ENCODE measurements at places on chromosomes 5 and 9. TPM values are rescaled to one million over a fixed set of nuclear protein-coding genes. Genes with fewer than 3 reads are reported as not detected.
A peak's percentile ranks its signal among the peaks of the same experiment; 100 is the strongest.

GRCh38 chr9:6564360-6564759 is 81.2 kb downstream of the GLDC start:
- DNase-seq = no peak

- DNase-seq = peak; percentile 12
Measured at GRCh38 chr9:15572200-15572770, 19.4 kb downstream of the CCDC171 start.

GRCh38 chr5:169634606-169635005 is 2.5 kb upstream of the DOCK2 start:
- DNase-seq = no peak

DNA sequence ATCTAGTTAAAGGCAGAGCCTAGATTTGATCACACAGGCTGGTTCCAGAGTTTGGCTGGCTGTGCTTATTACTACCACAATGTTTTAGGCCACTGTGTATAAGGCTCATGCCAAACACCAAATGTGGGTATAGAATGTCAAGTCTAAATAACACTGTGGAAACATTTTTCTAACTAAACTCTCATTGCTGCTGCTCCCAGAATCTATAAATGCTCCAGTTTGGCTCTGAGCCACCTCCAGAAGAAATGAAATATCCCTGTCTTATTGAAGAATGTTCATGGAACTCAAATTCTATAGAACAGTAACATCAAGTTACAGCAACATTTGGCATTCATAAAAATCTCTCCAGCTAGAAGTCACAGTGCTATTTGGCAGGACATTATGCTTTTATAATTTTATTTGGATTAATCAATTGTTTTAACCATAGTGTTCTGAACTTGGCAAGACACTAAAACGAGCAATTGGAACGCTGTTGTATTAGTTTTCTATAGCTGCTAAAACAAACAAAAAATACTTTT is 178.1 kb upstream of the COX7C start:
- DNase-seq = no peak

DNA sequence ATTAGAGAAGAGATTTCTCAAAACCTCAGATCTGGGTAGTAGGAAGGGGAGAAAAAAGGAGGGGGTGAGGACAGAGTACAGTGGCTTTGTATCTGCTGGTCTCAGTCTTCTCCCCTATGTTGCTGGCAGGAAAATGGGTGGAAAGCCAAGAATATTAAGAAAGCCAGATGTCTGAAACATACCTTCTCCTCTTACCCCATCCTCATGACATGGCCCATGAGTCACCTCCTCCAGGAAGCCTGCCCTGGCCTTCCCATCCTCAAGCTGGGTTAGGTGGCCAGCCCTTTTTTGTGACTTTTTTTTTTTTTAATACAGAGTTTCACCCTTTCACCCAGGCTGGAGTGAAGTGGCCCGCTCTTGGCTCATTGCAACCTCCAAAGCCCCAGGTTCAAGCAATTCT is 61.8 kb downstream of the ABCA1 start:
- no peak for DNase-seq

DNA sequence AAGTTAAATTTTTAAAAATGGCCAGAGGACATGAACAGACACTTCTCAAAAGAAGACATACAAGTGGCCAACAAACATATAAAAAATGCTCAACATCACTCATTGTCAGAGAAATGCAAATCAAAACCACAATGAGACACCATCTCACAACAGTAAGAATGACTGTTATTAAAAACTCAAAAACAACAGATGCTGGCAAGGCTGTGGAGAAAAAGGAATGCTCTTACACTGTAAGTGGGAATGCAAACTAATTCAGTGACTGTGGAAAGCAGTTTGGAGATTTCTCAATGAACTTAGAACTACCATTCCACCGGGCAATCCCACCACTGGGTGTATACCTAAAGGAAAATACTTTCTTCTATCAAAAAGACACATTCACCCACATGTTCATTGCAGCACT is 168.5 kb upstream of the PIK3R1 start:
- no peak for DNase-seq

- DNase-seq = peak; percentile 57
Measured at GRCh38 chr5:115695310-115695880, 69.6 kb upstream of the TMED7 start.

DNA sequence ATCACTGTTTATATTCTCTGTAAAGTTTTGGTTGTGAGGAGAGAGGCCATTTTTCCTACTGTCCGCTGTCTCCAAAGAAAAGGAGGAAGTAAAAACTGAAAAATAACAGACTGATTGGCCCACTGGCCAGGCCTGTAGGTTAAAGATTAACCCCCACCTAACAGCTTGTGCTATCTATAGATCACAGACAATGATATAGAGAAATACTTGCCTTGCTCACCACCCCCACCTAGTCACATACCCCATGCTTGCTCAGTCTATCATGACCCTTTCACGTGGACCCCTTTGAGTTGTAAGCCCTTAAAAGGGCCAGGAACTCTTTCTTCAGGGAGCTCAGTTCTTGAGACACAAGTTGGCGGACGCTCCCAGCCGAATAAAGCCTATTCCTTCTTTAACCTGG is 357.4 kb downstream of the PRDM9 start:
- no peak for DNase-seq

DNA sequence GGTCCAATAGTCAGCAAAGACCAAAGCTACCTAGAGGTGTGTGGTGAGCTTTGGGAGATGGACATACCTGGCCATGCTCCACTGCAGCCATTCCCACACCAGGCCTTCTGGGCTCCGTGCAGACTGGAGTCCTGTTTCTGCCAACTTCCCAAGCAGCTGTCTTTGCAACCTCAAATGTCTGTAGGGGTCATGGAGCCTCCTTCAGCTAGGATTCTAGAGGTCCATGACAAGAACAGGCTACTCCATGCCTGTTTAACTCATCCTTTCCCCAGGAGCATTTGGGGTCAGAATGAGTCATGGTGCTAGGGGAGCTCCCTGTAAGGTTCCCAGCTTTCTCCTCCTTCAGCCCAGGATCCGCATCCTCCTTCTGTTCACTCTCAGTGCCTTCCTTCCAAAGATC is 17.1 kb downstream of the VPS13A start:
- DNase-seq = no peak

DNA sequence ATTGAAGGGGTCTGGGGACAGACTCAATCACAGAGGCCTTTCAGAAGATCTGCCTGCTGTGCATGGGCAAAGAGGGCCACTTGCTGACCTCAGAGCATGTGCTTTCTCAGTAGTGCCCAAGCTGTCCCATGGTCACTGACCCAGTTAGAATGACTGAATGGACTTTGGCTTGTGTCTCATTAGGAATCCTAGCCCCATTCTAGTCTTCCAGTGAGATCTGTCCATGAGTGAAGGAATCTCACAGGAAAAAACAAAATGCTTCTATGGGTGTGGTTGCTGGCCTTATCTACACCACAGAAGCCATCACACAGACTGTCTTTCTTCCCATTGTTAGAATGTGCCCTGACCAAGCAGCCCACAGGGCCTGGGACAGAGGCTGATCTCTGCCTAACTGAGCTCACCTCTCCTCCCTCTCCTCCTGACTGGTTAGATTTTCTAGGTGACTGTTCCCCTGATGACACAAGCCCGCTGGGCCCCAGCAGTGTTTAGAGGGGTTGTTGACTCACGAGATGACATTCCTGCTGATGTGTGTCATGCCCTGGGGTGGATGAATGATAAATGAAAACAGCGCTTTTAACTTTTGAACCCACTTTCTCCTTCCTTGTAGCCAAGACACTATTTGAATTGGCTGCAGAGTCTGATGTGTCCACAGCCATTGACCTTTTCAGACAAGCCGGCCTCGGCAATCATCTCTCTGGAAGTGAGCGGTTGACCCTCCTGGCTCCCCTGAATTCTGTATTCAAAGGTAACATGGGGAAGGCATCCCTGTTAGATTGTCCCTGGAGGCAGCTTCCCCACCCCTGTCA is 24.8 kb downstream of the TGFBI start:
- no peak for DNase-seq

DNA sequence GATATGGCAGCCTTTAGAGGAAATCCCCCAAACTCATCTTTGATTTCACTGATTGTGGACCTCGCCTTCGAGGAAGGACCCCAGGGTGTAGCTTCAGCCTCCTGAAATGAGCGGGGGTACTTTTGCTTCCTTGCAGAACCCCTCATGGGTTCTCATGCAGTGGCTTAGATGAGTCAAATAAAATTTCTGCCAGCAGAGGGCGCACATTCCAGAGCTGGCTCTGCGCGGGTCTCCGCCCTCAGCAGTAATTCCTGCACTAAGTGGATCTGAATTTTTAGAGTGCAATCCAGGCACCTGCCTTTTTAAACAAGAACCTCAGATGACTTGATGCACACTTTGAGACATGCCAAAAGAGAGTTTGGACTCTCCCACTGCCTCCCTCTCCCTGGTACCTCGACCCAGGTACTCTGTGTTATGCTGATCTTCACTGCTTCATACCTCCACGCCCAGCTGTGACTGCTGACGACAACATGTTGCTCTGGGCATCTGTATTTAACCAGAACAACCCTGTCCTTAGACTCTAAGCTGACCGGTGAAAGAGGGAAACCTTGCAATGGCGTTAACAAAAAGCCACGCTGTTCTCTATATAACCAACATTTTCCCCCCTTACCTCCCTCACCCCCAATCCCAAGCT is 7.3 kb downstream of the EGFLAM start:
- DNase-seq = no peak

- DNase-seq = no peak
Measured at GRCh38 chr5:139378941-139379361, 4.1 kb downstream of the SLC23A1 start.

- no peak for DNase-seq
Measured at GRCh38 chr9:19173598-19174125, 46.4 kb upstream of the PLIN2 start.

GRCh38 chr9:16278326-16278999 is 592.0 kb downstream of the BNC2 start:
- DNase-seq = peak; percentile 38

GRCh38 chr9:104987743-104988142 is 59.8 kb upstream of the ABCA1 start:
- DNase-seq = no peak

- DNase-seq = no peak
Measured at GRCh38 chr9:104944356-104944755, 16.4 kb upstream of the ABCA1 start.

DNA sequence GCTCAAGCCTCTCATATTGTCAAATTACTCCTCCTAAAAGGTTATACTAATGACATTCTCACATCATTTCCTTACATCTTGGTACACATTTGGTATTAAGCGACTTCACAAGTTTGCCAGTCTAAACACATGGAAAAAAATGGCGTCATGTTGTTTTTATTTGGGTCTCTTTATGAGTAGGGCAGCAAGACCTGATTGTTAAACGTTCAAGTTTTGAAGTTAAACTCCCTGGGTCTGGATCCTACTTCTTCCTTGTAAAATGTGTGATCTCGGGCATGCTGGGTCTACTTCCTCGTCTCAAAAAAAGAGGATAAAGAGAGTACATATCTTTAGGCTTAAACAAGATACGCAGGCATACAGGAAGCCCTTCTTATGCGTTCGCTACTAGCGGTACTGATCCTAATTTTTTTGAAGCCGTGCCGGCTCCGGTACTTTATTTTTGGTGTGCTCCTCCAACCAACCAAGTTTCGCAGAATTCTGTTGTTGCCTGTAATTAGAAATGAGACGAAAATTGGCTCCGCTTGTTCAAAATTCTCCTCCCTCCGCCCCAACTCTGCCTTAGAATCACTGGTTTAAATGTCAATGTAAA is 596 bp upstream of the CDC37L1 start:
- peak; percentile 72 for DNase-seq

DNA sequence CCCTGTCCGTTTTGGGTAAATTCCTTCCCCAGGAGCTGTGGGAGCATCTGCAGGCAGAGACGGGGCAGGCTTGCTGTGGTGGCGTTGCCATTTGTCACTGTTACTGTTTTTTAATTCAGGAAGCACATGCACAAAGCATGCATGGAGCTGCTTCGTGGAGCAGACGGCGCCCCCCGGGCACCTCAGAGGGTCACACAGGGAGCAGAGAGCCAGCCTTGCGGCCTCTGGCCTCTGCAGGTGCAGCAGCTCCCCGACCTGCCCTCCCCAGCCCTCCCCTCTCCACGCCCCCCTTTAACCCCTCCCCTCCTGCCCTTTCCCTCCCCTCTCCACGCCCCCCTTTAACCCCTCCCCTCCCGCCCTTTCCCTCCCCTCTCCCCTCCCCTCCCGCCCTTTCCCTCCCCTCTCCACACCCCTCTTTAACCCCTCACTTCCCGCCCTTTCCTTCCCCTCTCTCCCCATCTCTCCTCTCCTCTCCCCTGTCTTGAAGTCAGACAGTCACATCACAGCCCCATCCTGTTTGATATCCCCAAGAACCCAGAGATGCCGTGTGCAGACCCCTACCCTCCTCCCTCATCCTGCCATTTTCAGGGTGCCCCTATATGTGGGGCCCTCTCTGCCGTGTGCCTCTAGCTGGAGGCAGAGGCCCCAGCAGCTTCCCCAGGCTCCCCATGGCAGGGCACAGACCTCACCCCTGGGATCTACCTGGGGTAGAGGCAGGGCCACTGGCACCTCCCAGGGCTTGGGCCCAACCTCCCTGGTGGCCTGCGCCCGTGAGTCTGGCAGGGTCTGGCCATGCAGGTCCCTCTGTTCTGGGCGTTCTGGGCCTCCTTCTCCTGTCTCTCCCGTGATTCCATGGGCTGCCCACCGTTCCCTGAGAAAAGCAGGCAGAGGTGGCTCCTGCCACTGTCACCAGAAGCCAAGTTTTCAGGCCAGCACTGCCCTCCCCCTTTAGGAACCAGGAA is 29.6 kb upstream of the UBAC1 start:
- DNase-seq = no peak

DNA sequence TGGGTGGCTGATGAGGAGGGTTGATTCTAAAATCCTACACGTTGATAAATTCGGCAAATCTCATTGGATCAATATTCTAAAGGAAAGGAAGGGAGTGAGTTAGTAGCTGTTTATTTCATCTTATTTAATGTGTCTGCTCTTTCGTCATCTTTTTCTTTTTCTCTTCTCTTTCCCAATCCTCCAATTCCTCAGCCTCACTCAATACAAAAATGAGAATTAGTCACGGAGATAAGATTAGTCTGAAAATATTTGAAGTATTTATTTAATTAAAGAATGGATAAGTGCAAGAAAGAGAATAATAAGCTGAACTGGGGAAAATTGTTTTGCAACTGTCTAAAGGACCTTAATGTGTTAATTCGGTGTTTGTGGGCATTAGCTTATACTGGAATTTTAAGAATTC is 1095.1 kb downstream of the DTWD2 start:
- no peak for DNase-seq

GRCh38 chr9:111913159-111913558 is 16.5 kb downstream of the UGCG start:
- DNase-seq = no peak

Gene TERT
- 0.28 TPM for polyA plus RNA-seq

Gene PALM2AKAP2
- polyA plus RNA-seq = 17.7 TPM

Gene CCNI2
- 1.3 TPM for polyA plus RNA-seq

Gene HTR4
- polyA plus RNA-seq = 0.84 TPM

Gene BTNL3
- polyA plus RNA-seq = 0.29 TPM

Gene FIBCD1
- polyA plus RNA-seq = 1.6 TPM

Gene GRM6
- 1.8 TPM for polyA plus RNA-seq

Gene NPDC1
- 20.6 TPM for polyA plus RNA-seq

Gene SPARC
- polyA plus RNA-seq = 2,167 TPM

Gene RNF14
- 49.5 TPM for polyA plus RNA-seq

Gene RFESD
- 4.6 TPM for polyA plus RNA-seq

Gene ZNF608
- polyA plus RNA-seq = 98.4 TPM
